Cardiac muscle cell (in vitro differentiated cells and primary cell): ENCODE measurements at places on chromosomes 5 and 9. TPM values are rescaled to one million over a fixed set of nuclear protein-coding genes. Genes with fewer than 3 reads are reported as not detected.
A peak's percentile ranks its signal among the peaks of the same experiment; 100 is the strongest.

Gene SLC31A1
- 19.7 and 26.6 TPM in 2 replicates for total RNA-seq

Gene PCDHB3
- 5.6 and 8.9 TPM in 2 replicates for total RNA-seq

Gene HSPB3
- 45.4 and 79.4 TPM in 2 replicates for total RNA-seq

Gene RNF44
- total RNA-seq = 45.5 and 77.6 TPM in 2 replicates

GRCh38 chr9:75993434-75993833, 103.0 kb downstream of the PCSK5 start:
- H3K27me3 ChIP-seq = no peaks in the 10 kb centered on the region
- H3K36me3 ChIP-seq = no peaks in the 10 kb centered on the region
- no peak for DNase-seq
- H3K4me1 ChIP-seq = peaks cover 11% of the 10 kb centered on the region
- H3K27ac ChIP-seq = no peak overlapping the region

DNA sequence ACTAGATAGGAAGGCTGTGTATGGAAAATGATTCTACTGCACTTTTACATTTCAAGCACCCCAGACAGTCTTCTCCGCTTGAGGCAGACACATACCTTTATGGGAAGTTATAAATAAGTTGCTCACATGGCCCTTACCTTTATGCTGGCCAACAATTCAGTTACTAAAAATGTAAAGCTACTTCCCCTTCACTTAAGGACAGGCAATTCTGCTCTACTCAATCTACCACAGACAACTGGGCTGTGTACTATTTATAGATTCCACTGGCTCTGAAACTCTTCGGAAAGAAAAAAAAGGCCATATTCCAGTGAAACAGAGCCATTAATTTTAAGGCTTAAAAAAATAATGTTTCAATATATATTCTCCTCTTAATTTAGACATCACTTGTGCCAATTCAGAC, 59.4 kb downstream of the ELAVL2 start:
- no peak overlapping the region for H3K4me3 ChIP-seq
- no peaks in the 10 kb centered on the region for H3K27me3 ChIP-seq
- H3K27ac ChIP-seq = peak overlapping the region; percentile 83
- H3K36me3 ChIP-seq = no peaks in the 10 kb centered on the region
- DNase-seq = peak; percentile 64

GRCh38 chr9:99335280-99335679, 113.2 kb downstream of the SEC61B start:
- peaks cover 3% of the 10 kb centered on the region for H3K27me3 ChIP-seq
- H3K27ac ChIP-seq = no peak overlapping the region
- H3K4me3 ChIP-seq = no peak overlapping the region

DNA sequence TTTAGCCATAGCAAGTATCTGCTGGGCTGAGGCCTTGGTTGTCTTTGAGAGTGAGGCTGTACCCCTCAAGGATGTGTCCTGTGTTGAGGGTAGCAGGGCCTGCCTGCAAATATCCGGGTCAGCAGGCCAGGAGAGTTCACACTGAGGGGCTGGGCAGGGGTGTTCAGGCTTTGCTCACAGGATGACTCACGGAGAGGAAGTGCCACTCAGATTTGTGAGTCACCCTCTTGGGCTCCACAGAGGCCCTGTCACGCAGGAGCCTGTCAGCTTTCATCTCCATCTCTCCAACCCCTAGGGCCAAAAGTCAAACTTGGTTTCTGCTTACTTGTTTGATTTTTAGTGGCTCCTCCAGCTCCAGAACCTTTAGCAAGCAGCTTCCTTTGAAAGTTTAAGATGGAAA, 211.5 kb downstream of the SEC61B start:
- H3K36me3 ChIP-seq = no peaks in the 10 kb centered on the region
- no peaks in the 10 kb centered on the region for H3K27me3 ChIP-seq
- peak; percentile 62 for DNase-seq
- H3K4me3 ChIP-seq = no peak overlapping the region
- no peak overlapping the region for H3K27ac ChIP-seq

GRCh38 chr9:123640792-123641222, 284.8 kb downstream of the CRB2 start:
- no peaks in the 10 kb centered on the region for H3K27me3 ChIP-seq
- DNase-seq = no peak
- peaks cover 53% of the 10 kb centered on the region for H3K4me1 ChIP-seq

GRCh38 chr5:14850419-14851049, 21.0 kb downstream of the ANKH start:
- H3K27ac ChIP-seq = peak overlapping the region; percentile 83
- H3K4me3 ChIP-seq = no peak overlapping the region
- H3K27me3 ChIP-seq = no peaks in the 10 kb centered on the region
- peaks cover 32% of the 10 kb centered on the region for H3K4me1 ChIP-seq

- H3K4me1 ChIP-seq = no peaks in the 10 kb centered on the region
- H3K4me3 ChIP-seq = no peak overlapping the region
- DNase-seq = no peak
- no peak overlapping the region for H3K27ac ChIP-seq
Measured at GRCh38 chr9:79945495-79945894, 373.7 kb downstream of the TLE4 start.

- H3K27me3 ChIP-seq = no peaks in the 10 kb centered on the region
- H3K4me3 ChIP-seq = no peak overlapping the region
- H3K36me3 ChIP-seq = no peaks in the 10 kb centered on the region
- H3K4me1 ChIP-seq = peaks cover 23% of the 10 kb centered on the region
- no peak for DNase-seq
Measured at GRCh38 chr9:123376218-123377071, 20.4 kb downstream of the CRB2 start.

DNA sequence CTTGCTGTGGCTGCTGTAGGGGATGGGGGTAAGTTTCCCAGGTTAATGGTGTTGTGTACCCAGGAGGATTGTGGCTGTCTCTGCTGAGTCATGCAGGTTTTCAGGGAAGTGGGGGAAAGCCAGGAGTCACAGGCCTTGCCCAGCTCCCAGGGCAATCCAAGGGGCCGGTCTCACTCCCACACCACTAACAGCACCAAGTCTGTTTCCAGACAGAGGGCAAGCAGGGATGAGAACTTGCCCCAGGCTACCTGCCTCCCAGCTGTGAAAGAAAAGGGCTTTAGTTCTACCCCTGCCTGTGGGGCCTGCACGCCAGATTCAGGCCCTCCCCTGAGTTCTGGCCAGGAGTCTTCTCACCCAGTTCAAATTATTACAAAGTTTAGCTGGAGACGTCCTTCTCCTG, 579.8 kb upstream of the ST8SIA4 start:
- no peaks in the 10 kb centered on the region for H3K27me3 ChIP-seq
- H3K27ac ChIP-seq = no peak overlapping the region
- H3K36me3 ChIP-seq = no peaks in the 10 kb centered on the region
- H3K4me1 ChIP-seq = no peaks in the 10 kb centered on the region
